Liver (tissue), 10 donors: ENCODE measurements at places on chromosomes 7 and 10. TPM values are rescaled to one million over a fixed set of nuclear protein-coding genes. Genes with fewer than 3 reads are reported as not detected.

The SPOCK2 gene
- total RNA-seq = 1.7 TPM

The PALD1 gene
- 1.7 TPM for total RNA-seq

The LEP gene
- total RNA-seq = not detected

The BMPR1A gene
- total RNA-seq = 12.1 TPM

DNA sequence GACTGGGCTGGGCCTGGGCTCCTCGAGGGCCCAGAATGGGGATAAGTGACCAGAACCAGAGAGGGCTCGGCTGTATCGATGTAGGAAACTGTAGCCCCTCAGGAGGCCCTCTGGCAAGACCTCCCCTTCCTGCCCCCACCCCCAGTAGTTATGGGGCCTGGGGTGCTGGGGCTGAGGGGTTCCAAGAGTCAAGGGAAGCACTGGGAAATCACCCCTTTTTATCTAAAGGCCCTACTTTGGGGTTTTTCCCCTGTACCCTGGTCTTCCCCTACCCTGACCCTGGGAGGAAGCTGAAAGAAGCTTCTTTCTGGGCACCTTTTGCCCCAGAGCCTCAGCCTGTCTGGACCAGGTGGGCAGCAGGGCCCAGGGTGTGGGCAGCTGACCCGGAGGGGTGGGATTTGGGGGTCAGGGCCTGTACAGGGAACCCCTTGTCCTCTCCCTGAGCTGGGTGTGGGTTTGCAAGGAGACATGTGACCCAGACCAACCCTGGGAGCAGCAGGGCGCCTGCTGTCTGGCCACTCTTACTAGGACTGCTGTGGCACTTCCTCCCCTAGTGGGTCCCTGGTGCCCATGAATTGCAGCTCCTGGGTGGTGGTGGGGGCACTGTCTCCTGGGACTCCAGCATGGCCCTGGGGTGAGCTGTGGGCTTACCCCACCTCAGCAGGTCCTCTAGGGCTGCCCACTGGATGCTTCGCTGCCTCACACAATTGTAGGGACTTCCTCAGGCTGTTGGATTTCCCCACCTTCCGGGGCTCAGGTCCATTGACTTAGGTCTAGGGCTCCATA, 1.5 kb downstream of the IRF5 start:
- peak; percentile 33 for DNase-seq

- DNase-seq = no peak
Observed at GRCh38 chr10:112389271-112389822, 15.4 kb downstream of the ACSL5 start.

- DNase-seq = no peak
Observed at GRCh38 chr10:34046506-34047034, 712.1 kb upstream of the NRP1 start.

- no peak for DNase-seq
Observed at GRCh38 chr7:43502941-43503340, 80.0 kb upstream of the STK17A start.

- DNase-seq = no peak
Observed at GRCh38 chr10:44845361-44846175, 65.6 kb upstream of the TMEM72 start.

- no peak for DNase-seq
Observed at GRCh38 chr10:23158370-23158769, 33.7 kb upstream of the PTF1A start.
